Non-pigmented ciliary epithelial cell (primary cell): ENCODE measurements at places on chromosomes 6 and 20.

GRCh38 chr6:161374971-161375873 is 101.4 kb upstream of the AGPAT4 start:
- no peak for DNase-seq

DNA sequence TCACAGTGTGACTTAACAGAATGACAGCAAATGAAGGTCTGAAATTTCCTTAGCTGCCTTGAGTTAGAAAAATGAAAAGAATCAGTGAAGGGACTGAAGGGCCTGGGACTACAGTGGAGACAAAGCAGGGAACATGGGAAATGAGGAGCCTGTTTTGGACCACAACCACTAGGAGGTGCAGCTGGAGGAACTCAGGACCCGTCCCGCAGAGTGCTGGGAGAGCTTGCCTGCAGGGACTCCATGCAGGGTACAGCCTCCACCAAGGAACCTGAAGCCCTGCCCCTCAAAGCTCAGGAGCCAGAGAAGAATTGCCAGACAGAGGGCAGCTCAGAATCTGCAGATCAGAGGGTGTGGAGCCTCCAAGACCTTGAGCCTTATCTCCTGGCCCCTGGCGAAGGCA is 50.7 kb downstream of the LRFN2 start:
- no peak for DNase-seq

DNA sequence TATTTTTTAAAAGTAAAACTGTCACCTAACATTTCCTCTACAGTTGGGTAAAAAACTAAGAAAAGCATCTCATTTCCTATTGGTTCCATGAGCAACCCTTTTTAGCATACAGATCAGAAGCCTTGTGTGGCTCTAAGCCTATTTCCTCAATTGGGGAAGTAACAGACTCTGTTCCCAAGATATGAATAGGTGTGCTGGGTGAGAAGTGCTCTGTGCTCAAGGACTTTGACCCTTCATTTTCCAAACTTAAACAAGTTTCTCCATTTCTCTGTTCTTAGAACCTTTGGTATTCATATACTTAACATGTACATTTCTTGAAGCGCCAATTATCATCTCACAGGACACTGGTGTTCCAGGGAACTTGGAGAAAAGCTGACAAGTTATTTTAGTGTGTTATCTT is 24.1 kb downstream of the CARMIL1 start:
- no peak for DNase-seq

DNA sequence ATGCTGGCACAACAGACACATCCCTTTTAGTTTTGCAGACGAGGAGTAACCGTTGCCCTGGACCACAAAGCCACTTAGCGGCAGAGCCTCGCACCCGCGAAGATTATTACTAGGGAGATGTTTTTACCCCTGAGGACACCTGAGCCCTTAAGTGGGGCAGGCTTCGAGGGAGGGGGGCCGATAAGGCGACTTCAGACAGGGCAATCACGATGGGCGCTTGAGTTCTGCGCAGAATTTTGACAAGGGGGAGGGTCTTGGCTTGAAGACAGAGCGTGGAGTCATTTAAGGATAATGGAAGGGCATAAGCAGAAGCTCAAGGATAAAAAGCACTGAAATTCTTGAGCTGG is 650 bp upstream of the TTK start:
- no peak for DNase-seq

DNA sequence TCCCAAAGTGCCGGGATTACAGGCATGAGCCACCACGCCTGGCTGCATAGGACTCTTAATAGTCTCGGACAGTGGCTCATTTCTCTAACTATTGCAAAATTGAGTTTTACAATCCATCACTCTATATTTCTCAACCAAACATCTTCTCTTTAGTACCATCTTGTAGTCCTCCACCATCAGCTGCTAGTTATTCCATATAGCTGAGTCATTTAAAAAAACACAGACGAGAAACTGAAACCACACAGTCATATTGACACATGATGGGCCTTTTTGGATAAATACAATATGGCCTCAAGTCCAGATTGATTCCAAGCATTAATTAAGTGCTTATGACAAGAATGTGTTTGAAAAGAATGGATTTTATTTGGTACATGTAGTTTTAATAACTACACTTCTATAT is 599.1 kb downstream of the MEI4 start:
- no peak for DNase-seq

DNA sequence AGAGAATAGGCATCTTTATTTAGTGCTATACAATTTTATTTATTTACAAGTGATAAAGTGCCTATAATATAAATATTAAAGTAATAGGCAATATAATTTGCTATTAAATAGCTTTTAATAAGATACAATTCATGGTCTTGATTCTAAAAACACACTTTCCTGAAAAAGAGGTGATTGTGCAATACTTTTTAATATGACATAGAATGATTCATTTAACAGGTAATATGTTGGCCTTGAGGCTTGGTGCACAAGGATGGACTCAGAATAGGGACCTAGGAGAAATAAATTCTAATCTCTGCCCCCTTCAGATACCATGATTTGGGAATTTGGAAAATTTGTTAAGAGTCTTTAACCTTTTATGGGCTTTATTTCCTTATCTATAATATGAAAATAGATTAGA is 149.9 kb upstream of the FUT9 start:
- no peak for DNase-seq

GRCh38 chr20:44707018-44707579 is 8.1 kb upstream of the CCN5 start:
- DNase-seq, result no peak

- no peak for DNase-seq
Measured at GRCh38 chr20:15039088-15039752, 701.8 kb upstream of the FLRT3 start.

GRCh38 chr20:36128463-36129159 is 25.9 kb upstream of the EPB41L1 start:
- DNase-seq, result no peak

DNA sequence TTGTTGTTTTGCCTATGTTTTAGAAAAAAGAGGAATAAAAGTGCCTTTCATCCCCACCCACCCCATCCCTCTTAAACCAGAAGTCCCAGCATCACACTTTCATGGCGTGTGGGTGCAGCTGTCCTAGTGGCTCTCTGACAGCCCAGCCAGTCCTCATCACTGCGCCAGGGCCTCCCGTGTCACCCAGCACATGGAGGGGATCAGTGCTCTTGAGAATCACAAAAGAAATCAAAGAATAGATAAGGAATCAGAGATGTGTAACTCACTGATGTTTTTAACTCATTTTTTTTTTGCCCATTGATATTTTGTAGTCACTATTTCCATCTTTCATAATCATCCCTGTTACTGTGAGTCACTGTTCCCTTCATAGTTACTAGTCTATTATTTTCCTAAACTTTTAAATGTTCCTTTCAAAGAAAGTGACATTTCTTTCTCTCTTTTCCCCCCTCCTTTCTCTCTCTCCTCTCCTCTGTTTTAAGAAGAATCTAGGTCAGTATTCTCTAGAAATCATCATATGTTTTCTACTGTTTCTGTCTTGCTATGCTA is 78.6 kb downstream of the AIG1 start:
- DNase-seq, result no peak

DNA sequence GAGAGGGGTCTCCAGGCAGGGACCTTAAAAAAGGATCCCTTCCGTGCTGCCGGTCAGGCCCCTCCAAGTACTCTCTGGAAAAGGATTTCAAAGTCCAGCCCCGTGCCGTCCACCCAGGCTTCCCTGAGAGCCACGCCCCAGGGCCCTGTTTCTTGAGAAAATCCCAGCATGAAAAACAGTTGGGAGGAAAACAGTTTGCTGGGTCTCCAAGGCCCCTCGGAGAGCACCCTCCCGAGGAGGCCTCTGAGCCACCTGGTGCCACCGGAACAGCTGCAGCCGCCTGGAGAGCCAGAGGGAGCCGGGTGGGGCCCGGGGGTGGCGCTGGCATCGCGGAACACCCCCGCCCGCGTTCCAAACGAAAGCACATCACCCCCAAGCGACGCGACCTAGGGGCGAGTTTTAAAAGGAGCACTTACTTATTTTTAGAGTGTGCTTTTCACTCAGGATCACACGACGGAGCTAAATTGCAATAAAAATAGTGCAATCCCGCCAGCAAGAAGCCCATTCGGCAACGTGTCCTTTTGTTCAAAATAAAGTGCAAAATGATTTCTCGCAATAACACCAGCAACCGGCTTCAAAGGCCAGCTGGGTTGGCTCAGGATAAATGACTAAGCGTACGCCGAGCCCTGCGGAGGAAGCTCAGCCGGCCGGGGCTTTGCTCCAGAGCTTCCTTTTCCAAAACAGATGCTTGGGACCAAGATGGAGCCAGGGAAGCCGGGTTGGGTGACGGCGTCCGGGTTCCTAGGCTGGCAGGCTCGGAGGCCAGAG is 64.2 kb downstream of the YTHDF1 start:
- no peak for DNase-seq

GRCh38 chr6:119036081-119036480 is 42.4 kb downstream of the FAM184A start:
- DNase-seq, result no peak

DNA sequence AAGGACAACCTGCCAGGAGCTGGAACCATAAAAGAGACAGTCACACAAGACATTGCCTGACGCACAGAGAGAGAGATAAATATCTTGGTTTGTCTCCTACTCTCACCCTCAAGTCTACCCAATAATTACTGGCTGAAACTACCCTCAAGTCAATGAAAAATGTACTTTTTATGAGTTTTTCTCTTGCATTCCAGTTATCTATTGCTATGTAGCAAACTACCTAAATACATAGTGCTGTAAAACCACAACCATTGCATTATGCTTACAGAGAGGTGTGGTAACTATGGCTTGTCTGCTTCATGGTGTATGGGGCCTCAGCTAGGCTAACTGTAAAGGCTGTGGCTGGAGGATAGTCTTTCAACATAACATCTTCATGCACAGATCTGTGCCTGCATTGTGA is 247.8 kb downstream of the HAO1 start:
- DNase-seq, result no peak

GRCh38 chr20:25067102-25067987 is 9.4 kb upstream of the ACSS1 start:
- no peak for DNase-seq

DNA sequence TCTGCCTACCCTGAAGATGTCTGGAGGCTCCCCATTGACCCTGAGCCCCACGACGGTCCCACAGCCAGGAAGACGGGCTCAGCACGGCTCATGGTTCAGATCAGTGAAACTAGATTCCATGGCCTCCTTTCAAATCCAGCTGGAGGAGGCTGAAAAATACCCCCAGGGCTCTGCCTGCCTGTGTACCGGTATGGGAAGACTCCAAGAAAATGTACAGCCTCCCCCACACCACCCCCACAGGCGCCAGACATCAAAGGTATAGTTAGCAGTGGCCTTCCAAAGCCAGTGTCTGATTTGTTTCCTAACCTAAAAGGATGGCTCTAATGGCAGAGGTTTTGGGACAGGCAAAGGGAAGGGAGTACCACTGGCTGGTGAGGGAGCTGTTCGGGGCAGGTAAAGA is 86.2 kb upstream of the SNAP25 start:
- DNase-seq, result no peak

- no peak for DNase-seq
Measured at GRCh38 chr6:137868721-137869548, 1.9 kb downstream of the TNFAIP3 start.

- no peak for DNase-seq
Measured at GRCh38 chr20:62616728-62617621, 25.3 kb upstream of the SLCO4A1 start.

DNA sequence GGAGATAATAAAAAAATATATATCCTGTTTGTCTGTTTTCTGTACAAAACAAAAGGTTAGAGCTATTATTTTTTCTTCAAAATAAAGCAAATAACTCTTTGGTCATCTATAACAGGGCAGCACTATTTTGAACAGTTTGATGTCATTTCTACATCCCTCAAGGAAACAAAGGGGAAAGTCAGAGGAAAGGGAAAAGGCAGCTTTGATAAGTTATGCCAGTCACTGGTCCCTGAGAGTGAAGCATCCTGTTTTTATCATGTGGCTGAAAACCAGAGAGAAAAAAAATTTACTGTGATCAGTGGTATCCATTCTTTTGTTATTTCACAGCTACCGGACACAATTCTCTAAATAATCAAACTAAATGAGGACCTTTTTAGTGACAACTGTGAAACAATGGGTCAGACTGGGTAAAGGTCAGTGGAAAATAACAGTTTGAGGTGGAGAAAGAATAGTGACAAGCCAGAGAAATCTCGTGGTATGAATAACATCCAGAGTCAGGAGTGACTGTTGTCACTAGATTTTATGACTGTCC is 356.0 kb downstream of the HDGFL1 start:
- DNase-seq, result no peak

GRCh38 chr20:3739054-3739925 is 6.8 kb downstream of the HSPA12B start:
- DNase-seq, result no peak

DNA sequence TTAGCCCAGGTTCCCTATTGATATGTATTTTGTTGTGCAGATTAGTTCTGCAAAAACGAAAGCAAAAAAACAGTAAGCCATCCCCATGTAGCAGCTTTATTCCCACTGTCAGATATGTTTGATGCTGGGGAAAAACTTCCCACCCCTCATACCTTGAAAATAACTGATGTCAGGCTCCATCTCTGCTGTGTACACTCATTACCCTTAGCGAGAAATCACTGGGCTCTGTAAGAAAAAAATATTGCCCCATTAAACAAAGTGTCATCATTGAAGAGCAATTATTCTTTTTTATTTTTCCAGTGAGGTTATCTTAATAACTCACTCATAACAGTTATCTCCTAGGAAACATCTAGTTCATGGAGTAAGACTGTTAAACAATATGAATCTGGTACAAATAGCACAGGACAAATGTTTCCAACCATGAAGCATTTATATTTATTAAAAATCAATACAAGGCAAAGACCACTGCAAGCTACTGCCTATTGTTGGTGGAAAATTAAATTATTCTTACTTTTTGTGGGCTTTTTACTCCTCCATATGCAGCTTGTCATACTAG is 268.8 kb downstream of the LMBRD1 start:
- DNase-seq, result no peak

DNA sequence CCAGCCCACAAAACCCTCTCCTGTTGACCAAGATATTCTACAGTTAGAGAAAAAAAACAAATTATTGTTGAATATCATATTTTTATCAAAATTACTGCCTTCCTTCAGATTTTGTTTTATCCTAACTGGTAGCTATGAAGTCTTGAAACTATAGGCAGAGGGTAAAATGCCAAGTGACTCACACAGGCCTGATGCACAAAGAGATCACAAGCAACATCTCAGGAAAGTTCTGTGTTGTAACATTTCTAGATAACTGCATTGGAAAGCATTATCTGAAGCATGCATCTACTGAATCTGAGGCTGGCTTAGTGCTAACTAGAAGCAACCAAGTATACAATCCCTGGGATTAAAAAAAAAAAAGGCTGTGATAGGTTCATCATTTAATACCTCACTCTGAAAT is 134.2 kb downstream of the PKHD1 start:
- DNase-seq, result no peak

- DNase-seq, result no peak
Measured at GRCh38 chr6:7137335-7138045, 29.7 kb downstream of the RREB1 start.

GRCh38 chr6:157432892-157433265 is 51.9 kb downstream of the ZDHHC14 start:
- DNase-seq, result no peak

GRCh38 chr6:25576919-25577318 is 75.1 kb upstream of the SCGN start:
- no peak for DNase-seq

- DNase-seq, result no peak
Measured at GRCh38 chr6:82612475-82613039, 248.9 kb downstream of the TPBG start.

- DNase-seq, result no peak
Measured at GRCh38 chr6:23445157-23445710, 680.8 kb upstream of the NRSN1 start.
